Suprapubic skin (tissue), 4 donors: ENCODE measurements at places on chromosomes 4 and X.

- no peaks in the 10 kb centered on the region for H3K36me3 ChIP-seq
- H3K4me1 ChIP-seq, result no peaks in the 10 kb centered on the region
- no peaks in the 10 kb centered on the region for H3K27me3 ChIP-seq
- no peak for DNase-seq
- no peak overlapping the region for H3K4me3 ChIP-seq
Observed at GRCh38 chr4:104677116-104677515, 182.4 kb upstream of the CXXC4 start.

DNA sequence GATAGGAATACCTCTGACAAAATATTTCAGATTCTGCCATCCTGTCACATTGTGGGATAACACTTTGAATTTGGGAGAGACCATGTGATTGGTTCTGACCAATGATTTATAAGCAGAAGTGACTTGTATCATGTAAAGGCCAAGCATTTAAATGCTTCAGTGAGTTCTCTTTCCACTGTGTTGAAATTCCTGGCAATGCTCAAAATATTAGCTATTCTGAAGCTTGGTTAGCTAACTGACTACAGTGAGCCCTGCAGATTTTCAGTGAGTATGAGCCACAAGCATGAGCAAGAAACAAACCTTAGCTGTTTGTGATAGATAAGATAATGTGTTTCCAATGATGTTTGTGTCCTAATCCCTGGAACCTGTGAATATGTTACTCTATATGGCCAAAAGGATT is 562.8 kb upstream of the AADAT start:
- no peak overlapping the region for H3K27ac ChIP-seq
- no peaks in the 10 kb centered on the region for H3K4me1 ChIP-seq
- H3K36me3 ChIP-seq, result no peaks in the 10 kb centered on the region
- no peak for DNase-seq

DNA sequence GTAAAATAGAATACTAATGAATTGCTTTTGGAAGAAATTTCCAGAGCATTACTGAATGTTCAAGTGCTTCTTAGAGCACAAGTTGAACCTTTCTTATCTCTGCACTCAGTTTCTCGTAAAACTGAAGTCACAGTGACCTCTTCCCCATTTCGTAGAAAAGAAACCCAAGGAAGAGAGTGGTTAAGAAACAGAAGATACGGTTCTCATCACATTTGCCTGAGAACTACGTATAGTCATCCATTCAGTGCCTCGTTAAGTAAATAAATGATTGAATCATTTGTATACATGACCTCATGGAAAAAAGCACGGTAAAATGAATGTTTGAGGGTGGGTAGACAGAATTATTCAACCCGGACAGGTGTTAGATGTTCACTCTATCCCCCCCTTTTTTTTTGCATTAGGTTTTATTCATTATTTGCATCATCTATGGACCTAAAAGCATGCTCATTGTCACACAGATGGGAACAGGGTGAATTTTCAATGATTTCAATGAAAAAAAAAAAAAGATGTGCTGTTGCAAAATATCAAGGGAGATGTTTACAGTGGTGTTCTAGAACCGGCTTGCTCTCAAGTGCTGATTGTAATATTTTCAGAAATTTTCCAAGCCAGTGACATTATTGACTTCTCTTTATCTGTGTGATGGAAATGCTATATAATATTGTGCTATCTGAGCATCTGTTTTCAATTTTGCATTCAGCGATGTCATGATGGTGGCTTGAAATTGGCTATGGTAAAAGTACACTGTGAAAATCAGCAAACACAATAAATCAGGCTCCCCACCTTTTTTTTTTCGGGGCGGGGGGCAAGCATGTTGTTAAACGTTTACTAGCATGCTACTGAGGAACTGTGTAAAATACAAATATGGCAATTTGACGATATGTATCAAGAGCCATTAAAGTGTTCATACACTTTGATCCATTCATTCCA is 4.3 kb downstream of the RHOH start:
- no peaks in the 10 kb centered on the region for H3K36me3 ChIP-seq
- no peak for DNase-seq
- no peaks in the 10 kb centered on the region for H3K4me1 ChIP-seq
- peak overlapping the region; percentile 3 for H3K4me3 ChIP-seq

- peak overlapping the region; percentile 67 for H3K4me3 ChIP-seq
- H3K27ac ChIP-seq, result peak overlapping the region; percentile 81
- peaks cover 27% of the 10 kb centered on the region for H3K4me1 ChIP-seq
- H3K36me3 ChIP-seq, result no peaks in the 10 kb centered on the region
Observed at GRCh38 chr4:165325732-165326512, 1.5 kb upstream of the MSMO1 start.

DNA sequence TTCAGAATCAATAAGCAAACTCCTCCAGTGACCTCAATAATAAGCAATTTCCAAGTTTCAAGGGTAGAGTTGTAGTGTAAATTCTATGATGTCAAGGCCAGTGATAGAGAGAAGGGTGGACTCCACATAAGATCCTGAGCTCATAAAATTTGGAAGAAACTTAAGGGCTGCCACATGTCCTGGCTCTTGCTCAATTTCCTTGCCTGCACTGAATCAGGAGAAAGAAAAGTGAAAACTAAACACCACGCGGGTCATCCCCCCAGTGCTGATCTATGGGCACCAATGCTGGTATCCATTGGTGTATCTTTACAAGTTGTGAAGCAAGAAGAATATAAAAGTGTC is 392.0 kb upstream of the INTU start:
- no peak for DNase-seq
- H3K27ac ChIP-seq, result no peak overlapping the region
- H3K4me1 ChIP-seq, result no peaks in the 10 kb centered on the region
- H3K36me3 ChIP-seq, result no peaks in the 10 kb centered on the region

DNA sequence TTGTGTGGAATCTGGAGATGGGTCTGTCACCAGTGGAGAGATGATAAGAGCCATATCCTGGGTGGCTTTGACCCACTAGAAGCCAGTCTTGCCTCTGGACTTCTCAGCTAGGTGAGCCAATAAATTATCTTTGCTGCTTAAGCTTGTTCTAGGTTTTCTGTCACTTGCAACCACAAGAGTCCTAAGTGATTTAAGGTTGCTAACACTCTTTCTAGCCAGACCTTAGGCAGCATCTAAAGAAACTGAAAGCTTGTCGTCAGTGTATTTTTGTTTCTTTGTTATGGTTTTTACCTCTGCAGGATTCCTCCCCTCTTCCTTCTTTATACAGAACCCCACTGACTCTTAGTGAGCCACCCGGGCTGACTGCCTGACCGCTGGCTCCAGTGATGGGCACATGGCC is 37.1 kb upstream of the STIM2 start:
- DNase-seq, result no peak
- H3K27me3 ChIP-seq, result no peaks in the 10 kb centered on the region
- no peak overlapping the region for H3K4me3 ChIP-seq
- H3K27ac ChIP-seq, result no peak overlapping the region
- no peaks in the 10 kb centered on the region for H3K36me3 ChIP-seq

DNA sequence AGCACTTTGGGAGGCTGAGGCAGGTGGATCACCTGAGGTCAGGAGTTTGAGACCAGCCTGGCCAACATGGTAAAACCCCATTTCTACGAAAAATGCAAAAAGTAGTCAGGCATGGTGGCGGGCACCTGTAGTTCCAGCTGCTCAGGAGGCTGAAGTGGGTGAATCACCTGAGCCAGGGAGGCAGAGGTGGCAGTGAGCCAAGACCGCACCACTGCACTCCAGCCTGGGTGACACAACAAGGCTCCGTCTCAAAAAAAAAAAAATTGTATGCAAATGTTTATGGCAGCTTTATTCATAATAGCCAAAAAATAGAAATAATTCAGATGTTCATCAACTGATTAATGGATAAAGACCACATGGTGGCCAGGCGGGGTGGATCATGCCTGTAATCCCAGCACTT is 9.8 kb upstream of the NOCT start:
- no peaks in the 10 kb centered on the region for H3K36me3 ChIP-seq
- DNase-seq, result no peak

DNA sequence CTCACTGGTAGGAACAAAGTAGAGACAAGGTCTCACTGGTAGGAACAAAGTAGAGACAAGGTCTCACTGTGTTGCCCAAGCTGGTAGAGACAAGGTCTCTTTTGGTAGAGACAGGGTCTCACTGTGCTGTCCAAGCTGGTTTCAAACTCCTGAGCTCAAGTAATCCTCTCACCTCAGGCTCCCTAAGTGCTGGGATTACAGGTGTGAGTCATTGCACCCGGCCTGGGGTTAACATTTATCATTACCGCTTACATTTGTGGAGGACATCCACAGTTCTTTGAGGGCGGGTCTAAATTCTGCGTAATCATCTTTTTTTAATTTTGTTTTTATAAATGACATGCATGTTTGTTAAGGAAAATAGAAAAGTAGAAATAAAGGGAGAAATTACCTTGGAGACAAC is 12.0 kb downstream of the RAB33B start:
- no peak overlapping the region for H3K4me3 ChIP-seq
- H3K4me1 ChIP-seq, result no peaks in the 10 kb centered on the region
- DNase-seq, result no peak
- no peaks in the 10 kb centered on the region for H3K36me3 ChIP-seq

GRCh38 chr4:54487491-54487890 is 170.3 kb upstream of the KIT start:
- H3K27me3 ChIP-seq, result no peaks in the 10 kb centered on the region
- no peak overlapping the region for H3K4me3 ChIP-seq
- H3K4me1 ChIP-seq, result peaks cover 7% of the 10 kb centered on the region
- no peak overlapping the region for H3K27ac ChIP-seq
- no peak for DNase-seq

- peak overlapping the region; percentile 48 for H3K4me3 ChIP-seq
- peak overlapping the region; percentile 85 for H3K27ac ChIP-seq
- peaks cover 33% of the 10 kb centered on the region for H3K4me1 ChIP-seq
Observed at GRCh38 chr4:152352622-152353116, 183.2 kb downstream of the FBXW7 start.

GRCh38 chrX:72243472-72243871 is 4.6 kb upstream of the ERCC6L start:
- H3K27ac ChIP-seq, result no peak overlapping the region
- H3K36me3 ChIP-seq, result no peaks in the 10 kb centered on the region
- peaks cover 3% of the 10 kb centered on the region for H3K4me1 ChIP-seq
- no peaks in the 10 kb centered on the region for H3K27me3 ChIP-seq
- DNase-seq, result no peak

- no peak overlapping the region for H3K27ac ChIP-seq
- H3K27me3 ChIP-seq, result no peaks in the 10 kb centered on the region
- no peak for DNase-seq
- H3K36me3 ChIP-seq, result no peaks in the 10 kb centered on the region
- no peaks in the 10 kb centered on the region for H3K4me1 ChIP-seq
- no peak overlapping the region for H3K4me3 ChIP-seq
Observed at GRCh38 chr4:90951037-90951436, 823.8 kb downstream of the CCSER1 start.

- H3K4me3 ChIP-seq, result no peak overlapping the region
- H3K36me3 ChIP-seq, result peaks cover 8% of the 10 kb centered on the region
- no peak for DNase-seq
- H3K4me1 ChIP-seq, result peaks cover 73% of the 10 kb centered on the region
Observed at GRCh38 chr4:118761397-118762016, 74.4 kb downstream of the SEC24D start.

DNA sequence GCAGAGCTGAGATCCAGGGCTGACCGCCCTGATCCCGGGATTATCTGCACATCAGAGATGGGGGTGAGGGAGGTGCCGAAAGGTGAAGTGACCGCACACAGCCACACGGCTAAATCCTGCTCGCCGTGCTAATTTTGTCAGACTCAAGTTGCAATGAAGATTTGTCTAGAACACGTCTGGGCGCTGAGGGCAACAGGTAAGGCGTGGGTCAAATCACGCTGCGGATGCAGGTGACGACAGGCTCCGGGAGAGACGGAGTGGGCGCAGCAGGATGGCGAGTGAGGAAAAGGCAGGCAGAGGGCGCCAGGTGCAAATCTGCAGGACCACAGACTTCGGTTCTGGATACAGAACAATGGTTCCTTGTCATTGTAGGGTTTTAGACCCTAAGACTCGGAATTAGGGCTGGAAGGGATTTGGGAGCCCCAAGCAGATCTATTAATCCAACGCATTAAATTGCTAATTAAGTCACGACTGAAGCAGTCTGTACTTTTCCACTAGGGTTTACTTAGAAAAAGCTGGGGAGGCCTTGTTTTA is 1.9 kb upstream of the TBC1D14 start:
- no peak overlapping the region for H3K27ac ChIP-seq
- no peak for DNase-seq
- H3K4me1 ChIP-seq, result peaks cover 38% of the 10 kb centered on the region
- no peaks in the 10 kb centered on the region for H3K27me3 ChIP-seq
- H3K36me3 ChIP-seq, result no peaks in the 10 kb centered on the region

DNA sequence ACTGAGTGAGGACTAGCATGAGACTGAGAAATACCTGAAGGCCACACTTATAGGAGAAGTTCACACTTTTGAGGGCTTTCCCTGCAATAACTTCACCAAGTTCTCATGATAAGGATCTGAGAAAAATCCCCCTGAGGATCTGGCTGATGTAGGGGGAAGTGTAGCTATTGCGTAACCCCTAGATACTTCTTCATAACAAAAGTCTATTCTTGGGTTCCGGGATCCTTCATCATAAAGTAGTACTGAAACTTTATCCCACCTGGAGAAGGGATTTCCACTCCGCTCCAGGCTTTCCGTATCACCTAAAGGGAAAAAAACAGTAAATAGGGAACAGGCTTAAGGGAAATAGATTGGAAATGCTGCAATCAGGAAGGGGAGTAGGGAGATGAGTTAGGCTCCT is 13.3 kb downstream of the USP27X start:
- no peak overlapping the region for H3K27ac ChIP-seq
- no peaks in the 10 kb centered on the region for H3K36me3 ChIP-seq
- H3K4me3 ChIP-seq, result no peak overlapping the region
- H3K27me3 ChIP-seq, result no peaks in the 10 kb centered on the region
- no peak for DNase-seq

- DNase-seq, result no peak
- H3K4me1 ChIP-seq, result no peaks in the 10 kb centered on the region
- no peaks in the 10 kb centered on the region for H3K27me3 ChIP-seq
- no peak overlapping the region for H3K27ac ChIP-seq
- H3K36me3 ChIP-seq, result no peaks in the 10 kb centered on the region
Observed at GRCh38 chr4:180635281-180635680, 1607.9 kb upstream of the TENM3 start.

DNA sequence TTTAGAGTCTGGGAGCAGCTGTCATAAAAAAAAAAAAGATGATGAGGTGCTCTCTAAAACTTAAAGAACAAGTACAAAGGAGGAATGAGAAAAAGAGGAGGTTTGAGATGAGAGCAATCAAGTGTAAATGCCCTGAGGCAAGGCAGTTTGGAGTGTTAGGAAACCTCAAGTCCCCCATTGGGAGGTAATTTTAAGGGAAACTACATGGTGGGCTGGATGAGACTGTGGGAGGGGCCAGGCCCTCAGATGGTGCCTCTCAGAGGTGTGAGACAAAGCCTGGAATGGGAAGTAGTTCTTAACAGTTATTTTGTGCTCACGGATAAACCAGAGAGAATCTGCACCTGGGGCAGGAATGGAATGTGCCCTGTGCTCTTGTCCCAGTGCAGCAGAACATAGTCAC is 1.9 kb upstream of the MAGEB3 start:
- no peaks in the 10 kb centered on the region for H3K27me3 ChIP-seq
- H3K4me1 ChIP-seq, result no peaks in the 10 kb centered on the region
- H3K4me3 ChIP-seq, result no peak overlapping the region
- no peak for DNase-seq
- no peaks in the 10 kb centered on the region for H3K36me3 ChIP-seq
